Stimulated activated CD8-positive, alpha-beta memory T cell treated with anti-CD3 and anti-CD28 coated beads, Interleukin-12 subunit alpha, Interleukin-12 subunit beta, amount 100 ng/mL, for 4 hours (primary cell): ENCODE measurements at places on chromosomes 4 and X.

DNA sequence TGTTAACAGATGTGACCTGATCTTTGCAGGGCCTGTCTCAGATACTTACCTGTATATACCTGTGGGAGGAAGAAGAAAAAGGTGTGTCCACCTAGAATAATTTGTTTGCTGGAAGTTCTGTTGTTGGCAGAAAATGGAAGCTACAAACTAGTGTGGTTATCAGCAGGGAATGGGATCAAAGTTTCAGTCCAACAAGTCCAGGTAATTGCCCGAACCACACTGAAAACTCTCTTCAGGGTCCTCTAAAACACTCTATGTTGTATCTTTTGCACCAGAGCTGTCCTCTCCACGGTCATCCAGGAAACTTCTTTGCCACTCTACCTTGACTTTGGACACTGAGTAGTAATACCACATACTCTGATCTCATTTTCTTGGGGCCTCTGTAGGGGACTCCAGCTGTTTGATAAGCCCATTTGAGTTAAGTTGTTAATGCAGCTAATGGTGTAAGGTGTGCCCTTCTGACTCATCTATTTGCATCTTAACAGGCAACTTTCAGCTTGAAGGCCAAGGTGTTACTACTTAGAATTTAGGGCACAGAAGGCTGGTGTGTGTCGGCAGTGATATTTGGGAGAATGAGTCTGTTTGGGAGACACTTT, 38.7 kb upstream of the GATB start:
- no peak for DNase-seq

- no peak for DNase-seq
Measured at GRCh38 chr4:136664988-136665387, 867.3 kb downstream of the PCDH18 start.

- no peak for DNase-seq
Measured at GRCh38 chr4:164526933-164527583, 226.9 kb upstream of the SMIM31 start.

- DNase-seq: no peak
Measured at GRCh38 chr4:2442175-2442993, 23.6 kb downstream of the CFAP99 start.

- DNase-seq: no peak
Measured at GRCh38 chrX:150610446-150610845, 42.0 kb downstream of the MTM1 start.

GRCh38 chr4:144267084-144267483, 126.6 kb upstream of the GYPA start:
- no peak for DNase-seq

GRCh38 chr4:26035921-26036320, 121.9 kb downstream of the SMIM20 start:
- no peak for DNase-seq

DNA sequence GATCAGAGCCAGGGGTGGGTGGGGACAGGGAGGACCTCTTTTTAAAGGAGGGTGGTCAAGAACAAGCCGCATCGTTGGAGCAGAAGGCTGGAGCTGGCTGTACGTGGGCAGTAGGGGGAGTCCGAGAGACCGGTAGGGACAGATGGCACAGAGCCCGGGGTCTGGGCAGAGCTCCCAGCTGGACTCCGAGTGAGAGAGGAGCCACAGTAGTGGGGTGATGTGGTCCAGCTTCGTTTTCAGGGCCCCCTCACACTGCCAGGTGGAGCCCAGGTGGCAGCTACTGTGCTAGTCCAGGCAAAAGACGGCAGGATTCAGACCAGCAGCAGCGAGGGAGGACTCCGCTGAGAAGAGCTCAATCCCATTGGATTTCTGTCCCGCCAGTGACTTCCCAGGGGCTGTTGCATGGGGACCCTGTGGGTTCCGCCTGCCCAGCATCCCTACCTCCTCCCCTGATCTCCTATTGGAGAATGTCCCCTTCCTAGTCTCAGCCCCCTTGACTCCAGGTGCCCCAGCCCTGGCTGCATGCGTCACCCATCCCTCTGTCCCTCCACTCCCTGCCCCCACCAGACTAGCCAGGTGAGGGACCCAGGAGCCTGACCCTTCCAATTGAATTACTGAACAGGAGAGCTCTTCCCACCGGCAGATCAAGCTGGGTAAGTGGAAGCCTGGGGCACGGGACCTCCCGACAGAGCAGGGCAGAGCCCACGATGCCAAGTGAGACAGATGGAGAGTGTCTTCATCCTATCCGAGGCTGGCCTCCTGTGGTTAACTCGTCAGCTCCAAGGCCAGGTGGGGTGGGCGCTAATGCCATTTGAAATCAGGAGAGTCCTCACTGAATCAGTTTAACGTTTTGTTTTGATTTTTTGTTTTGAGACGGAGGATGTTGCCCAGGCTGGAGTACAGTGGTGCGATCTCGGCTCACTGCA, 2.9 kb downstream of the ARHGAP4 start:
- DNase-seq: no peak

- no peak for DNase-seq
Measured at GRCh38 chr4:165873298-165874071, 448 bp downstream of the TLL1 start.
